ENCODE measurements at places on chromosomes 7 and 10. TPM values are rescaled to one million over a fixed set of nuclear protein-coding genes. Genes with fewer than 3 reads are reported as not detected.
A peak's percentile ranks its signal among the peaks of the same experiment; 100 is the strongest.

GRCh38 chr10:51846856-51847506, 147.6 kb upstream of the CSTF2T start:
- no peak for DNase-seq
- H3K27me3 ChIP-seq: no peaks in the 10 kb centered on the region
- no peak overlapping the region for H3K4me3 ChIP-seq
- no peaks in the 10 kb centered on the region for H3K36me3 ChIP-seq
- no peak overlapping the region for H3K27ac ChIP-seq

INMT gene
- 0.13 TPM for total RNA-seq

SPDYE2 gene
- total RNA-seq: not detected

DNA sequence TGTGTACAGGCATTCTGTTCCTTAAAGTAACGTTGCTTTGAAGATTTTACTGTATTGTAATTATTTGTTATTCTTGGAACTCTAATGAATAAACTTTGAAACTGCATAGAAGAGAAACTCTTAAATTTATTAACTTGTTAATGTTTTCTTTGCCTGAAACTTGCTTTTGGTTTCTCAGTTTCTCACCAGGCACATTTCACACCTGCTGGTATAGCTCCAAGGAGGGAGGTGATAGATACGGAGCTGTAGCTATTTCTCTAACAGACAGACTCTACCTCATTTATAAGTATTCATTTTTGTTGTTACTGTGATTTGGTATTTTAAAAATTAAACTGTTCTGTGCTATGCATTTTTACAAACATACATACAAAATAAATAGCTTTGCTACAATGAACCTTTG, 32.7 kb downstream of the R3HCC1L start:
- no peak for DNase-seq
- peaks cover 13% of the 10 kb centered on the region for H3K36me3 ChIP-seq
- no peak overlapping the region for H3K4me3 ChIP-seq
- no peaks in the 10 kb centered on the region for H3K4me1 ChIP-seq

DNA sequence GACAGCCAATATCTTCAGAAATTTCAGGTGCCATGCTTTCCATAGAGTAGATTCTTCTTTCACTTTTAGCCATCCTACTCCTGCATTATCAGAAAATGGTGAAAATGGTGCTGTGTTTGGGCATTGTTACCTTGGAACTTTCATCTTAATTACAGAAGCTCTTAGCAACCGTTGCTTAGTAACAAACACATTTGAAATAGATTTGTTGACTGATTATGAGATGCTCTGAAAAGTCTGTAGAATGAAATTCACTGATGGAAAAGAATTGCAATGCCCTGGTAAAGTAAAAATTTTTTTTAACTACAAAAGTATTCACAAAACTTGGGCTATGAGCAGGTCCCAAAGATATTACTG, 249.3 kb upstream of the NEBL start:
- H3K4me1 ChIP-seq: no peaks in the 10 kb centered on the region
- DNase-seq: no peak
- H3K27ac ChIP-seq: no peak overlapping the region
- no peaks in the 10 kb centered on the region for H3K36me3 ChIP-seq
- H3K27me3 ChIP-seq: no peaks in the 10 kb centered on the region
- no peak overlapping the region for H3K4me3 ChIP-seq

GRCh38 chr10:4315551-4315950, 510.5 kb upstream of the AKR1E2 start:
- H3K4me1 ChIP-seq: peaks cover 9% of the 10 kb centered on the region
- H3K36me3 ChIP-seq: no peaks in the 10 kb centered on the region
- H3K27ac ChIP-seq: peak overlapping the region; percentile 90
- H3K4me3 ChIP-seq: no peak overlapping the region
- H3K27me3 ChIP-seq: no peaks in the 10 kb centered on the region
- DNase-seq: peak; percentile 27

DNA sequence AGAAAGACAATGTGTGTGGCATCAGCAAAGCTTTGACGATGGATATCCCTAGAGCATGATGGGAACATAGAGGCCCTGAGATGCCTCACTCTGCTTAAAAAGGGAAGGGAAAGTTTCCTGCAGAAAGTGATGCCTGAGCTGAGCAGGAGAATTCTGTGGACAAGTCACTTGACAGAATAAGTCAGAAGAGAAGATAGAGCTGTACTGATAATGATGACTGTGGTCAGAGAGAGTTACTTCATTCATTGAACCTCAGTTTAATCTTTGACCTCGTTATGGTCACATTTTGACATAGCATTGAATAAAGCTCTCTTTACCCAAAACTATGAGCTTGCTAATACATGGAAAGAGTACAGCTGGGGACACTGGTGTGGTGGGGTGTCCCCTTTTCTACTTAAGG, 7.6 kb downstream of the CUBN start:
- DNase-seq: no peak
- H3K27ac ChIP-seq: peak overlapping the region; percentile 79
- H3K4me1 ChIP-seq: peaks cover 3% of the 10 kb centered on the region
- H3K36me3 ChIP-seq: no peaks in the 10 kb centered on the region

- no peaks in the 10 kb centered on the region for H3K4me1 ChIP-seq
- no peak overlapping the region for H3K4me3 ChIP-seq
- H3K36me3 ChIP-seq: no peaks in the 10 kb centered on the region
- no peak overlapping the region for H3K27ac ChIP-seq
- no peak for DNase-seq
Measured at GRCh38 chr10:133489816-133490588, 36.3 kb downstream of the SCART1 start.

DNA sequence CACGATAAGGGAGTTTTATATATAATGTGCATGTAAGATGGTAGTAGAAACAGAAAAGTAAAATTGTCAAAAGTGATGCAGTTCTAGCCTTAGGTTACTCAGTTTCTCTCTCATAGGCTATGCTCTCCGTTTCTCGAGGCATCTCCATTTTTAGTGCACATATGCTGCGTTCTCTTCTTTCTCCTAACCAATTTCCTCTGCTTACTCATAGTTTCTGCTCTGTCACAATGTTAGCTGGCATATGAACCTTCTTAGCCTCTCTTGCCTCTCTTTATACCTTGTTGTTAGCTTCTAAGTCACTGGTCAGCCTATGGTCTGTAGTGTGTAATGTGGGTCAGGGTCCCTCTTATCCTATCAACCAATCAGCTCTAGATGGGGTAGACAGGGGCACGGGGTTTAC, 280.6 kb upstream of the ETV1 start:
- H3K27ac ChIP-seq: no peak overlapping the region
- H3K4me3 ChIP-seq: no peak overlapping the region
- no peaks in the 10 kb centered on the region for H3K36me3 ChIP-seq
- no peaks in the 10 kb centered on the region for H3K27me3 ChIP-seq
- DNase-seq: no peak

DNA sequence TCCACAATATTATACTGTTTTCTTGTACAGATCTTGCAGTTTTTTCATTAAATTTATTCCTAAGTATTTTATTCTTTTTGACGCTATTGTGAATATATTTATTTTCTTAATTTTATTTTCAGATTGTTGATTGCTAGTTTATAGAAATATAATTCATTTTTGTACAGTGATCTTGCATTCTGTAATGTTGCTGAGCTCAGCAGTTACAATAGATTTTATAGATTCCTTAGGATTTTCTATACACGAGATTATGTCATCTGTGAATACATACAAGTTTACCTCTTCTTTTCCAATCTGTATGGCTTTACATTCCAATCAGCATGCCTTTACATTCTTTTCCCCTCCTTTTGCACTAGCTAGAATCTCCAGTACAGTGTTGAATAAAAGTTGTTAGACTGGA, 130.0 kb downstream of the C1GALT1 start:
- H3K4me3 ChIP-seq: no peak overlapping the region
- no peaks in the 10 kb centered on the region for H3K4me1 ChIP-seq

DNA sequence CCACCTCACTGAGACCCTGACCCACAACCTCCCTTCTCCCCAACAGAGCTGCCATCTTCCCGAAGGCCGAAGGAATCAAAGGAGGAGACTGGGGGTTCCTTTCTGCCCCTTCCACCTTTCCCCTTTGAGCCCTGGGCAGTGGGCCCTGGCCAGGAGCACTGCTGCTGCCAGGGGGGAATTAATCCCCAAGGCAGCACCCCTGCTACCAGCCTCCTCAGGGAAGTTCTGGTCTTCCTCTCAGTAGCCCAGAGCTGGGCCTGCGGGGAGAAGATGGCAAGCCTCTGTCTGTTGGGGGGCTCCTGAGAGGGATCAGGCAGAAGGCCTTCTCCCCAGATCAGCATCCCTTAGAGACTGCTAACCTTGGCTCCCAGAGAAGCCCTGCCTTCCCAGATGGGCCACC, 25.5 kb downstream of the DPCD start:
- no peaks in the 10 kb centered on the region for H3K4me1 ChIP-seq
- H3K36me3 ChIP-seq: no peaks in the 10 kb centered on the region
- no peak for DNase-seq
- H3K27ac ChIP-seq: no peak overlapping the region
- H3K27me3 ChIP-seq: no peaks in the 10 kb centered on the region

DNA sequence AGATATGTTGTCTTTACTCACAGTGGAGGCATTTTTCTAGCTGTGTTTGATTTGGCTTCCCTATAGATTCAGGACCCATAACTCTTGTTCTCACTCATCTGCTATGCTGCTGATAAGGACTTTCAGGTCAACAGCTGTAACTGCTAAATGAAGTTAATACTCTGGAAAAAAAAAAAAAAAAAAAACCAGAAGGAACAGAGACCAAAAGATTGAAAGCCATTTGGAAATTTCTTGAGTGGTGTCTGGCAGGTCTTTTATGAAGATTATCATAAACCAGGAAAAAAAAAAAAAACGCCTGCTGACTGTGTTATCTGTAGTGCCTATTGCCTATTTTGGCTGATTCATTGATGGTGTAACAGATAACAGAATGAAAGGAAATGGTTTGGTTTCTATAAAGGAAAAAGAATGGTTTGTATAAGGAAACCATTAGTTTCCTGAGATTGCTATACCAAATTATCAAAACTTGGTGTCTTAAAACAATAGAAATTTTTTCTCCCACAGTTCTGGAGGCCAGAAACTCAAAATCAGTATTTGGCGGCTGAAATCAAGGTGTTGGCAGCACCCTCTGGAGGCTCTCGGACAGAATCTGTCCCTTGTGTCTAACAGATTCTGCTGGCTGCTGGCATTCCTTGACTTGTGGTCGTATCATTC, 60.5 kb upstream of the BET1 start:
- H3K27me3 ChIP-seq: no peaks in the 10 kb centered on the region
- no peak for DNase-seq
- H3K4me3 ChIP-seq: no peak overlapping the region
- no peaks in the 10 kb centered on the region for H3K36me3 ChIP-seq
- H3K4me1 ChIP-seq: no peaks in the 10 kb centered on the region

GRCh38 chr7:55158541-55159382, 139.9 kb downstream of the EGFR start:
- no peak overlapping the region for H3K27ac ChIP-seq
- no peak overlapping the region for H3K4me3 ChIP-seq
- peaks cover 43% of the 10 kb centered on the region for H3K36me3 ChIP-seq

GRCh38 chr7:111894518-111894917, 311.7 kb downstream of the DOCK4 start:
- DNase-seq: no peak
- H3K4me3 ChIP-seq: no peak overlapping the region
- no peaks in the 10 kb centered on the region for H3K4me1 ChIP-seq

DNA sequence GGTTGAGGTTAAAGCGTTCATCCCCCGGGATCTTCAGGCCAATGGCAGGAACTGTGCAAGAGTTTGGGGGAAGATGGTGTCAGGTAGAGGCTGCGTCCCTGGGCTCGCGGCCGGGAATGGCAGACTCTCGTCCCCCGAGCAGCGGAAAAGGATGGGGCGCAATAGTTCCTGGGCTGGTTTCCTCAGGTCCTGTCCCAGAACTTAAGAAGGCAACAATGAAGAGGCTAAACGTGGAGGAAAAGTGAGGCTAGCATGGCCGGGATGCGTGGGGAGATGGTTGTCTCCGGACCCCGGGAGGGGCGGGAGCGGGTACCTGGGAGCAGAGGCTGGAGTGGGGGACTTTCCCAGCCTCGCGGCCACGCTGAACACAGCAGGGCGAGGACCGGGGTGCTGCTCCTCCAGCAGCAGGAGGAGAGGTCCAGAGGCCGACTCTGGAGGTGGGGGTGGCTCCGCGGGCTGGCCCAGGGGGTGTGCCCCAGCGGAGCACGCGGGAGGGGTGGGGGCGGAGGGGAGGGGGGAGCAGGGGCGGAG, 882 bp downstream of the IRF5 start:
- no peaks in the 10 kb centered on the region for H3K27me3 ChIP-seq
- H3K4me1 ChIP-seq: no peaks in the 10 kb centered on the region
- no peak for DNase-seq
- H3K4me3 ChIP-seq: peak overlapping the region; percentile 67

LRIT1 gene
- not detected for total RNA-seq

DNA sequence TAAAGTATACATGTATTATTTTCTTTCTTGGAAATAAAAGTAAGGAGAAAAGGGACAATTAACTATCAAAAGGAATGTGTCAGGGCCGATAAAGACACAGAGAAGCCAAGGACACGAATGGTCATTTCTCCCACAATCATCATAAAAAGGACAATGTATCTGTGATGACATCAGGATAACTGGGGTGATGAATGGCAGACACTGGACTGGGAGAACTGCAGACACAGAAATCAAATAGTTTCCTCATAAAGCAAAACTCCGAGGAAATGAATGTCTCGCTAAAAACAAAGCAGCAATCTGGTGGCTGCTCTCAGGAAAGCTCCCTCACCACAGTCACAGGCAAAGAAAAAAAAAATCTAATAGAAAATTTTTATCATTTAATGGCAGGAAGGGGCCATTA, 69.3 kb upstream of the NPY start:
- H3K4me3 ChIP-seq: no peak overlapping the region
- no peak overlapping the region for H3K27ac ChIP-seq
- no peaks in the 10 kb centered on the region for H3K27me3 ChIP-seq
- H3K36me3 ChIP-seq: no peaks in the 10 kb centered on the region
- H3K4me1 ChIP-seq: no peaks in the 10 kb centered on the region

DNA sequence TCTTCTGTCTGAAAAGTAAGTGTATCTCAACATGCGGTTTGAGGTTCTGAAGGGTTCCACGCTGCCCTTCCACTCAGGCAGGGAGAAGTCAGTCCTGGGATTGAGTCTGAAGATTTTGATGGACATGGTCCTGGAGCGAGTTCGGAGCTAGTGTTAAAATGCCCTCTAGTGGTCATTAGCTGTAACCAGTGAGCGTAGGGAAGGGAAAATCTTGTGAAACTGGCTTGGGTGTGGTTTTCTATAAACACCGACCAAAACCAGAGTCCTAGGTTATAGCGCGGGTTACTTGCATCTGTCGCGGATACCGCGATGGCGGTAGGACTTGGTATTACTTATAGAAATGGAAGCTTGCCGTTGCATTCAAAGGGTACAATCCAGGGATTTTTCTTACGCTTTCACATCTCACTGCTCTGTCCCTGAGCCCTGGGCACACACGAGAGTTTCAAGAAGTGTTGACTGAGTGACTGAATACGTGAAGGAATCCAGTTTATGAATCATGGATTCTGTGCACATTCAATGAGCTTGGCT, 348.2 kb upstream of the C7orf33 start:
- no peak overlapping the region for H3K4me3 ChIP-seq
- peaks cover 3% of the 10 kb centered on the region for H3K4me1 ChIP-seq
- DNase-seq: peak; percentile 64
- H3K27me3 ChIP-seq: peaks cover 7% of the 10 kb centered on the region
- no peaks in the 10 kb centered on the region for H3K36me3 ChIP-seq
- no peak overlapping the region for H3K27ac ChIP-seq

- H3K4me1 ChIP-seq: peaks cover 23% of the 10 kb centered on the region
- peak overlapping the region; percentile 20 for H3K27ac ChIP-seq
- no peaks in the 10 kb centered on the region for H3K36me3 ChIP-seq
- no peaks in the 10 kb centered on the region for H3K27me3 ChIP-seq
Measured at GRCh38 chr7:16978358-16979244, 96.8 kb upstream of the AGR3 start.

- no peaks in the 10 kb centered on the region for H3K4me1 ChIP-seq
- no peaks in the 10 kb centered on the region for H3K36me3 ChIP-seq
- H3K27me3 ChIP-seq: no peaks in the 10 kb centered on the region
- DNase-seq: no peak
Measured at GRCh38 chr7:144473908-144474307, 70.4 kb upstream of the NOBOX start.

WAC gene
- 70.7 TPM for total RNA-seq

LRRC18 gene
- total RNA-seq: not detected

Measured in Panc1 (cell line).